ENCODE measurements at places on chromosomes 1 and 21.

GRCh38 chr1:13754510-13755103 lies 54.6 kb downstream of the PRDM2 start:
- no peak for DNase-seq

DNA sequence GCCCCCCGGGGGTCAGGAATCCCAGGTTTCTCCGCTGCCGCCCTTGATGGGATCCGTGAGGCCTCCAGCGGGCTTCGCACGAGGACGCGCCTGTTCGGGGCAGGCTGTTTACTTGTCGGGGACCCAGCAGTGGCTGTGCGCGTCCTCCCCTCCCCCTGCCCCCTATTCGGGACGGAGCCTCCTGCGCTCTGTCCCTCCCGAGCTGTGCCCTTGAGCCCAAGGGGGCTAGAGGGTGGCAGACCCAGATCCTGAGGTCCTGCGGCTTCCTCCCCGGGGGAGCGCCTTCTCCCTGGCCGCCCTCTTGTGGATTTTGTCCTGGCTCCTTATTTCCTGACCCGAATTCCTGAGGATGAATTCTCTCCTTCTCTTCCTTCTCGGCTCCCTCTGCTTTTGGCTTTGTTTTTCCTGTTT lies 38.4 kb downstream of the PIK3CD start:
- peak; percentile 73 for DNase-seq

GRCh38 chr1:111334169-111334568 lies 43.5 kb downstream of the CHIA start:
- no peak for DNase-seq

DNA sequence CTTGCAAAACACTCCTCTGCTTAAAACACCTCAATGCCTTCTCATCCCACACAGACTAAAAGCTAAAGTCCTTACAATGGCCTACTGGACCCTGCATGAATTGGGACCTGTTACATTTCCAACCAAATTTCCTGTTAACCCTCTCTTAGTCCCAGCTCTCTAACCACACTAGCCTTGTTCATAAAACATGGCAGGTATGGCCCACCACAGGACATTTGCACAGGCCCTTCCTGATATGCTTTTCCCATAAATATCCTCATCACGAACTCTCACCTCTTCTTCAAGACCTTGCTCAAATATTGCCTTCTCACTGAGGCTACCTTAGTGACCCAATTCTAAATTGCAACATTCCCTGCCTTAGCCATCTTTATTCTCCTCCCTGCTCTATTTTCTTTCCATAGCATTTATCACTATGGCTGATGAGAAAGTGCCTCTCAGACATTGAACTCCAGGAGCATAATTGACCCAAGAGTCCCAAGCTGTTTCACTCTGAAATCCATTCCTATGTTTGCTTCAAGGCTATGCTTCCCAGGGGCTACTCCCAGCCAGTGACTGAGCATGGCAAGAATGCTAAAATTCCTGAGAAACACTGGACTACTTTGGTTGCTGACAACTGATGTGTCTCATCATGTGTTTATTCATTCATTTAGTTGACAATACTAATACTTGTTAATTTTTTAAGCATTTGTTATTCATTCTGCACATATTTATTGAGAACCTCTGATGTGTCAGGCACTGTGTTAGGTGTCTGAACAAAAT lies 2.7 kb upstream of the PALMD start:
- DNase-seq = no peak

Measured in retina (tissue), 1 donor.